ENCODE measurements at places on chromosomes 1 and 21. TPM values are rescaled to one million over a fixed set of nuclear protein-coding genes. Genes with fewer than 3 reads are reported as not detected.

Gene DONSON
- 11.9 TPM for total RNA-seq

Gene SELENBP1
- total RNA-seq, result not detected

Gene TAS1R1
- not detected for total RNA-seq

DNA sequence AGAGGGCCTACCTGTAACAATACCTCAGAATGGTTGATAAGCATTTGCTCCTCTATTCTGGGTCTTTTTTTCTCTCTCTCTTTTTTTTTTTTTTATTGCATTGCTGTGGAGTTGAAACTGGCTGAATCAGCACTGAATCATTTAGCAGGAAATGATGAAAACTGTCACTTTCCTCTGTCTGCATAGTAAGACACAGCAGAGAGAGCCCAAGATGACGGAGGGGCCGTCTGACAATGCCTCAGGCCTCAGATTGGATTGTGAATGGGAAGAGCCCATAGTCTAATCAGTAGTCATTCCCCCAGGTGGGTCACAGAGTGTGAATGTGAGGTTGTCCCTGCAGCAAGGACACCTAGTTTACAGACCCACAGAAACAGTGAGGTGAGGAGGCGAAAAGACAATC is 193.2 kb upstream of the PLXNA2 start:
- DNase-seq, result no peak

Gene UMODL1
- total RNA-seq, result 0.50 TPM

Gene HAPLN2
- 0.39 TPM for total RNA-seq
